Activated naive CD8-positive, alpha-beta T cell treated with anti-CD3 and anti-CD28 coated beads, Interleukin-2, amount 10 ng/mL, durations not matched to agents 7 days and 5 days (primary cell): ENCODE measurements at places on chromosomes 13 and 19.

GRCh38 chr13:72221276-72221962 lies 354.4 kb upstream of the DACH1 start:
- H3K36me3 ChIP-seq: no peaks in the 10 kb centered on the region
- no peak overlapping the region for H3K27ac ChIP-seq
- no peak overlapping the region for H3K4me3 ChIP-seq
- no peaks in the 10 kb centered on the region for H3K4me1 ChIP-seq
- DNase-seq: no peak

DNA sequence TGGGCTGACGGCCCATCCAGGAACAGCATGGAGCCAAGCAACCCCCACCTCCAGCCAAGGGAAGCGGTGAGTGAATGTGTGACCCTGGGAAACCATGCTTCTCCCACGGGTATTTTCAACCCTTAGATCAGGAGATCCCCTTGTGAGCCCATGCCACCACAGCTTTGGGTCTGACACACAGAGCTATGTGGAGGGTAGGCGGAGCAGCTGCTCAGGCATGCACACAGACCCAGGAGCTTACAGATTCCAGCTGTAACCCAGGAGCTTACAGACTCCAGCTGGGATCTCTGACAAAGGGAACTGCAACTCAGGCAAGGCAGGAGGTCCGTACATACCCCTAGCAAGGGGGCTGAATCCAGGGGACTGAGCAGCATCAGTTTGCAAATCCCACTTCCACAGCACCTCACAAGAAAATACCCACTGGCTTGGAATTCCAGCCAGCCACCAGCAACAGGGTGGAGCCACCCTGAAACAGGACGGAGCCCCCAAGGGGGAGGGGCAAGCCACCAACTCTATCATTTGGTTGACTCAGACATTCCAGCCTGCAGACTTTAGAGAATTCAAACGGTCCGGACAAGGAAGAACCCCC lies 40.8 kb upstream of the RFXAP start:
- DNase-seq: no peak
- H3K4me3 ChIP-seq: no peak overlapping the region
- no peaks in the 10 kb centered on the region for H3K4me1 ChIP-seq
- no peak overlapping the region for H3K27ac ChIP-seq
- H3K36me3 ChIP-seq: no peaks in the 10 kb centered on the region

GRCh38 chr13:111969551-111970135 lies 97.3 kb upstream of the SOX1 start:
- peaks cover 2% of the 10 kb centered on the region for H3K27me3 ChIP-seq
- no peak for DNase-seq
- H3K4me1 ChIP-seq: no peaks in the 10 kb centered on the region
- no peak overlapping the region for H3K4me3 ChIP-seq
- H3K36me3 ChIP-seq: no peaks in the 10 kb centered on the region

DNA sequence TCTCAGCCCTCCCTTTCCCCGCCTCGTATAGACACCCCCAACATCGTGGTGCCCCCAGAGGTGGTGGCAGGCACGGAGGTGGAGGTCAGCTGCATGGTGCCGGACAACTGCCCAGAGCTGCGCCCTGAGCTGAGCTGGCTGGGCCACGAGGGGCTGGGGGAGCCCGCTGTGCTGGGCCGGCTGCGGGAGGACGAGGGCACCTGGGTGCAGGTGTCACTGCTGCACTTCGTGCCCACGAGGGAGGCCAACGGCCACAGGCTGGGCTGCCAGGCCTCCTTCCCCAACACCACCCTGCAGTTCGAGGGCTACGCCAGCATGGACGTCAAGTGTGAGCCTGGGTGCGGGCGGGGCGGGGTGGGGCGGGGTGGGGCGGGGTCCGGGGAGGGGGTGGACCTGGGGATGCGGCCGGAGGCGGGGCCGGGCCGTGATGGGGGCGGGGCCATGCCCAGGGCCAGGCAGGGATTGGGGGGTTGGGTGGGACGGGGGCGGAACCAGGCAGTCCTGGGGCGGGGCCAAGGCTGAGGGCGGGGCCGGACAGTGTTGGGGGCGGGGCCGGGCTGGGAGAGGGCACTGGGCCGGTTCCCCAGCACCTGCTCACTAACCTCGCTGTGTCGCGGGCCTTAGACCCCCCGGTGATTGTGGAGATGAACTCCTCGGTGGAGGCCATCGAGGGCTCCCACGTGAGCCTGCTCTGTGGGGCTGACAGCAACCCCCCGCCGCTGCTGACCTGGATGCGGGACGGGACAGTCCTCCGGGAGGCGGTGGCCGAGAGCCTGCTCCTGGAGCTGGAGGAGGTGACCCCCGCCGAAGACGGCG lies 7.8 kb downstream of the MAG start:
- DNase-seq: no peak
- H3K4me1 ChIP-seq: peaks cover 7% of the 10 kb centered on the region

DNA sequence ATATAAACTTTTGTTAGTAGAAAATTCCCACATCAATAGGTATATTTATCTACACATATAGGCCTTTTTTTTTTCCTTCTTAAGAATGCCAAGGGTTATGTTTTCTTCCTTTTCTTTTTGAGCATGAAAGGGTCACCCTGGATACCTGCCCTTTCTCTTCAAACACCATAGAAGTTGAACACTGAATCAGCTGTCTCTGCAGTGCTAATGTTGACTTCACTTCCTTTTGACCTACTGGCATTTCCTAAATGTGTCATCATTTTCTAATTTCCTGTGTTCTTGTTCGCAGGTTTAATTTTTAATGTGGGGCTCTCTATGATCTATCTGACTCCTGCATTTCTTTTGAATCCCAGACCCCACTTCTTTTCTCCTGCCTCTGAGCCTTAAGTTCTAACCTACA lies 532.0 kb downstream of the GPC6 start:
- peaks cover 2% of the 10 kb centered on the region for H3K4me1 ChIP-seq
- H3K27ac ChIP-seq: no peak overlapping the region
- DNase-seq: no peak
- H3K27me3 ChIP-seq: peaks cover 4% of the 10 kb centered on the region
- H3K36me3 ChIP-seq: no peaks in the 10 kb centered on the region

GRCh38 chr13:39012608-39013007 lies 22.0 kb upstream of the STOML3 start:
- no peak overlapping the region for H3K27ac ChIP-seq
- H3K4me1 ChIP-seq: peaks cover 5% of the 10 kb centered on the region
- H3K36me3 ChIP-seq: peaks cover 43% of the 10 kb centered on the region
- H3K4me3 ChIP-seq: no peak overlapping the region
- no peak for DNase-seq
- H3K27me3 ChIP-seq: no peaks in the 10 kb centered on the region

- no peaks in the 10 kb centered on the region for H3K27me3 ChIP-seq
- no peak overlapping the region for H3K27ac ChIP-seq
- DNase-seq: no peak
- no peaks in the 10 kb centered on the region for H3K4me1 ChIP-seq
- no peak overlapping the region for H3K4me3 ChIP-seq
- H3K36me3 ChIP-seq: no peaks in the 10 kb centered on the region
Observed at GRCh38 chr13:19155321-19155861, 26.2 kb downstream of the TUBA3C start.
